ENCODE measurements at places on chromosomes 1 and 21. TPM values are rescaled to one million over a fixed set of nuclear protein-coding genes. Genes with fewer than 3 reads are reported as not detected.
A peak's percentile ranks its signal among the peaks of the same experiment; 100 is the strongest.

Gene ARHGEF19
- total RNA-seq: 14.4 TPM

Gene GSTM1
- total RNA-seq: 14.1 TPM

Gene KRTAP21-2
- total RNA-seq: not detected

Gene B3GALNT2
- total RNA-seq: 17.7 TPM

Gene ADAMTSL4
- total RNA-seq: 74.9 TPM

Gene GJA9
- total RNA-seq: not detected

Gene BSND
- not detected for total RNA-seq

Gene NTPCR
- total RNA-seq: 19.5 TPM

DNA sequence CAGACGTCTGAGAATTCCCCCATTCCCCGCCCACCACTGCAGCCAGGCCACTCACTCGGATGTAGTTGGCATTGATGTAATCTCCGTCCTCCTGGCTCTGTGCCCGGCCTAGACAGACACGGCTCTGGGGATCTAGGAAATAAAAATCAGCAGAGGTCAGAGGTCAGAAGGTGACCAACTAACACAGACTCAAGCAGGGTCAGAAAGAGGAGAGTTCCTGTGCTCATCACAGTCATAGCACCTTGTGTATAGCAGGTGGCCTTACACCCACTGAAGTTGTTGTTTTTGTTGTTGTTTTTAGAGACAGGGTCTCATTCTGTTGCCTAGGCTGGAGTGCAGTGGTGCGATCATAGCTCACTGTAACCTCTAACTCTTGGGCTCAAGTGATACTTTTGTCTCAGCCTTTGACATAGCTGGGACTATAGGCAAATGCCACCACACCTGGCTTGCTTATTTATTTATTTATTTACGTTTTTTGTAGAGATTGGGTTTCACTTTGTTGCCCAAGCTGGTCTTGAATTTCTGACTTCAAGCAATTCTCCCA lies 4.9 kb downstream of the PTPN7 start:
- no peak for DNase-seq

DNA sequence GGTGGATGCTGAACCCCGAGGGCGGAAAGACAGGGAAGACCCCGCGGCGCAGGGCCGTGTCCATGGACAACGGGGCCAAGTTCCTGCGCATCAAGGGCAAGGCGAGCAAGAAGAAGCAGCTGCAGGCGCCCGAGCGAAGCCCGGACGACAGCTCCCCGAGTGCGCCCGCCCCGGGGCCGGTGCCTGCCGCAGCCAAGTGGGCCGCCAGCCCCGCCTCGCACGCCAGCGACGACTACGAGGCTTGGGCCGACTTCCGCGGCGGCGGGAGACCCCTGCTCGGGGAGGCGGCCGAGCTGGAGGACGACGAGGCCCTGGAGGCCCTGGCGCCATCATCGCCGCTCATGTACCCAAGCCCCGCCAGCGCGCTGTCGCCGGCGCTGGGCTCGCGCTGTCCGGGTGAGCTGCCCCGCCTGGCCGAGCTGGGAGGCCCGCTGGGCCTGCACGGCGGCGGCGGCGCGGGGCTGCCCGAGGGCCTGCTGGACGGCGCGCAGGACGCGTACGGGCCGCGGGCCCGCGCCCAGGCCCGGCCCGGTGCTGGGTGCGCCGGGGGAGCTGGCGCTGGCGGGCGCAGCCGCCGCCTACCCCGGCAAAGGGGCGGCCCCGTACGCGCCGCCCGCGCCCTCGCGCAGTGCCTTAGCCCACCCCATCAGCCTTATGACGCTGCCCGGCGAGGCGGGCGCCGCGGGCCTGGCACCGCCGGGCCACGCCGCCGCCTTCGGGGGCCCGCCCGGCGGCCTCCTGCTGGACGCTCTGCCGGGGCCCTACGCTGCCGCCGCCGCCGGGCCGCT lies 20.7 kb downstream of the FOXO6 start:
- DNase-seq: peak; percentile 19

- DNase-seq: no peak
Measured at GRCh38 chr1:153611356-153611755, 1.6 kb downstream of the S100A16 start.

GRCh38 chr21:44866780-44867179 lies 6.7 kb downstream of the PTTG1IP start:
- no peak for DNase-seq

GRCh38 chr1:180627411-180627810 lies 4.4 kb upstream of the XPR1 start:
- DNase-seq: no peak

GRCh38 chr1:56363007-56363770 lies 216.2 kb downstream of the PLPP3 start:
- DNase-seq: no peak

DNA sequence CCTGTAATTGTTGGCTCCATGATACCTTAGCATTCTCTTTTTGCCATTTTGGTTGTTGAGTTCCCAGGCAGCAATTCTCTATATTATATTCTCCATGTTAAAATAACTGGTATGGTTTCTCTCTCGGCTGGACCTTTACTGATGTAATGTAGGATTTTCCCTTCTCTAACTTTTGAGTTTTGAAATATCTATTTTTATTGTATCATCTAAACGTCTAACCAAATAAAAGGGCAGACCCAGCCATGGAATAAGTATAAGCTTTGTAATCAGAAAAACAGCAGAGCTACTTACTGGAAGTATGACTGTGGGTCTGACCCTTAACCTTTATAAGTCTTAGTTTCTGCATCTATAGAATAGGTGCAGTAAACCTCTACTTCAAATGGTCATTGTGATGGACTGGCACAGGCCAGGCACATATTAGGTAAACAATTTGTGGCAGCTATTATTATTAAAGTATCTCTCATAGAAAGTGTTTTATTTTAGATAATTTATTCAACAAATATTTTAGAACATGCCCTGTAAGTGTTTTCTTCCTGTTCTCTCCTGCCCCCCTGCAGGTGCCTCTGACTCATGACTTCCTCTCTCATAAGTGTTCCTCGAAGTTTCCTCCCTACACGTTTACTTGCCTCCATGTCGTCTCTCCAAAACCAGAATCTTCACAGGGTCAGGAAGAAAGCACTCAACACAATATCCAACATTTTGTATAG lies 224.9 kb upstream of the FGGY start:
- no peak for DNase-seq

GRCh38 chr1:182270731-182271130 lies 120.9 kb downstream of the GLUL start:
- DNase-seq: no peak

- DNase-seq: no peak
Measured at GRCh38 chr1:8122477-8123407, 96.6 kb upstream of the ERRFI1 start.

- no peak for DNase-seq
Measured at GRCh38 chr1:45297666-45298356, 28.9 kb upstream of the HPDL start.

DNA sequence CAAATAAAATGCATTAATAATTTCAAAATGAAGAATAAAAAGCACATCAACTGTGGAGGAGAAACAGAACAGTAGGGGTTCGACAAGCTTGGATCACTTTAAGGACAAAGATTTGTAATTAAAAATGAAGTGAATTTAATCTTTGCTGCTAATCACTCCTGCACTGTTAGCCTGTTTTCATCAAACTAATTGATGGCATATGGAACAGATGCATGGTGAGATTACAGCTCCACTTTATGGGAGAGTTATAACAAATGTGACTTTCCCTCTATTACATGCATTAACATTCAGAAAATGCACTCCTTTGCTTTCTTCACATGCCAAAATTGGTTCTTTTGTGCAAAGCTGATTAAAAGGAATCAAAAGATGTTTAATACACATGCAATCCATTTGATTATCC lies 207.2 kb upstream of the C21orf91 start:
- no peak for DNase-seq

GRCh38 chr1:41169799-41170180 lies 72.3 kb downstream of the SCMH1 start:
- no peak for DNase-seq

DNA sequence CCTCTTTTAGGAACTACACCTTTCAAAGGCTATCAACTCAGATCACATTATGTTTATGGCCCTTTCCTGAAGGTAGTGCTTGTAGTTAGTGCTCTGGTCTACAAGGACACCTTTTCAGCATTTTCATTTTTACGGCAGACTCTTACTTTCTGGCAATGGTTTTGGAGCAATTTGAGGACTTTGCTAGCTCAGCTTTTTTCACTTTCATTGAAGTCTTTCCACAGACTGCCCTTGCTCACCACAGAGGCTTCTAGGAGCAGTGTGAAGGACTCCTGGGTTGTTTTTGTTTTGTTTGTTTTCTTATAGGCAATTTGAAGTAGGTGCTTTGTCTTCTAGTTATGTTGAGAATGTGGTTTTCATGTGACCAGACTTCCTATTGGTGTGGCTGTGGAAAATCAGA lies 43.1 kb downstream of the CD55 start:
- no peak for DNase-seq

DNA sequence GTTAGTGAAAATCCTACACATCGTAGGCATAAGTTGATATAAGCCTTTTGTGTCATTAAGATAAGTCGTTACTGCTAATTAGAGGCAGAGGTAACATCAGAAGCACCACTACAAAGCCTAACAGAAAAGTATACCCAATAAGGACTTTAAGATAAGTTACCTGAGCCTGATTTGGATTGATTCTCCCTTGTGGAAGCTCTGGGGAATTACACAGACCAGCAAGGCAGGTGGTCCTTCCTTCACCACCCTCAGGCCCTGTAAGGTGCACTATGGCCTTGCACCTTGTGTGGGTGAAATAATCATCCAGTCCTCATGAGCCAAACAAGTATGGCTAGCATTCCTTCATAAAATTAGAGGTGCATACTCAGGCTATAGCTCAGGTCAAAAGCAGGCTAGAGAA lies 166.7 kb upstream of the CHRM3 start:
- no peak for DNase-seq

Data from tibial nerve (tissue), 4 donors.